ENCODE measurements at places on chromosomes 1 and 21.

GRCh38 chr21:15026370-15026769 lies 38.4 kb downstream of the NRIP1 start:
- no peak for DNase-seq

DNA sequence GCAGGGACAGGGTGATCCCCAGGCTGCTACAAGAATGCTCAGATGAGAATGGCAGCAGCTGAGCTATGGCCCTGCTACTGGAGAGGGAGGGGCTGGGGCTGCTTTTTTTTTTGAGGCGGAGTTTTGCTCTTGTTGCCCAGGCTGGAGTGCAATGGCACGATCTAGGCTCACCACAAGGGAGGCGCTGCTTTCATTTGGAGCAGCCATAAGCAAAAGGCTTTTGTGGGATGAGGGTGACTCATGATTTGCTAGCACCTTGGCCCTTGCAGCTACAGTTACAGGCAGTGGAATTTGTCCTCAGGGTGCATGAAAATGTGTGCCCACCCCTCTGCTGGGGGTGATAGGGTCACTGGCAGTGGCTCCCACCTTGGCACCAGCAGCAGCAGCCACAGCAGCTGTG lies 32.4 kb upstream of the CYP4A22 start:
- no peak for DNase-seq

DNA sequence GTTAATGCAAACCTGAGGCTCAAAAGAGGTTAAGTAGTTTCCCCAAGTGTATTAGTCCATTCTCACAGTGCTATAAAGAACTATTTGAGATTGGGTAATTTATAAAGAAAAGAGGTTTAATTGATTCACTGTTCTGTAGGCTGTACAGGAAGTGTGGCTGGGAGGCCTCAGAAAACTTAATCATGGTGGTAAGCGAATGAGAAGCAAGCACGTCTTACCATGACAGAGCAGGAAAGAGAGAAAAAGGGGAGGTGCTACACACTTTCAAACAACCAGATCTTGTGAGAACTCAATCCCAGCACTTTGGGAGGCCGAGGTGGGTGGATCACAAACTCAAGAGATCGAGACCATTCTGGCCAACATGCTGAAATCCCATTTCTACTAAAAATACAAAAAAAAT lies 38.5 kb upstream of the RXRG start:
- no peak for DNase-seq

DNA sequence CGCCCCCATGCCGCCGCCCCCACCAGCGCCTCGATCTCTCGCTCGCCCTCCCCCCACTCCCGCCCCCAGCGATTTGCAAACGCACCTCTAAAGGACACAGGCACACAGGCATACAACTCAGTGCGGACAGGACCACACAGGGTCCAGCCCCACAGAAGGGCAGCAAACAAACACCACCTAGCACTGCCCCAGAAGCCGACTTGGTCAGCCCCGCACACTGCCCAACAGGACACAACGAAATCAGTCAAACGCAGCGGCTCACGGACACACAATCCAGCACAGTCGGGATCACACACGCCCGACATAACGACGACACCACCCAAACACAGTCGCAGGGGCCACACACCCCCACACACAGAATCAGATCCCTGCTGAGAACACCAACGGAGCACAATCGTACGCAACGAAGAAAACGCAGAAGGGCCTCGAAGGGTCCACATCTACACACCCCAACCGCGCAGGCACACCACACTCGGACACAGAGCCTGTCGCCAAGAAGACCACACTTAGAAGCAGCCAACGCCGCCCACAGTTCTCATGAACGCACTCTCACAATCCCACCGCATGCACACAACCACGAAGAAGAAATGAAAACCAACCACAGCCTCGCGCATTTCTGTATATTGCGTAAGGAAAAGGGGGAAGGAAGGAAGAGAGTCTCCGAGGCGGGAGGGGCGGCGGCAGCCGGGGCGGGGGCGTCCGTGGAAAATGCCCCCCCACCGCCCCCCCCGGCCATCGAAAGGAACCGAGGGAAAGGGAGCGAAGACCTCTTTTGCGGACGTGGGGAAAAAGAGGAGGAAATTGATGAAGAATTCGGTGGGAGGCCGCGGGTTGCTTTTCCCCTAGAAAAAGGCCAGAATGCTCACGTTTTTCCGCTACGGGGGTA lies 481 bp downstream of the TAL1 start:
- DNase-seq = peak; percentile 25

GRCh38 chr1:82634266-82634665 lies 833.5 kb downstream of the ADGRL2 start:
- DNase-seq = no peak

DNA sequence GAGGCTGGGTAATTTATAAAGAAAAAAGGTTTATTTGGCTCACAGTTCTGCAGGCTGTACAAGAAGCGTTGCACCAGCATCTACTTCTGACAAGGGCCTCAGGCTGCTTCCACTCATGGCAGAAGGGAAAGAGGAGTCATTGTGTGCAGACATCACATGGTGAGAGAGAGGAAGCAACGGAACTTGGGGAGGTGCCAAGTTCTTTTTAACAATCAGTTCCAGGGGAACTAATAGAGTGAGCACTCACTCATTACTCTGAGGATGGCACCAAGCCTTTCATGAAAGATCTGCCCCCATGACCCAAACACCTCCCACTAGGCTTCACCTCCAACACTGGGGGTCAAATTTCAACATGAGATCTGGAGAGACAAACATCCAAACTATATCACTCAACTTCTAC lies 77.2 kb downstream of the DDAH1 start:
- DNase-seq = no peak

GRCh38 chr1:161066694-161067093 lies 3.0 kb downstream of the ARHGAP30 start:
- DNase-seq = no peak

GRCh38 chr21:41784456-41785102 lies 17.7 kb upstream of the RIPK4 start:
- DNase-seq = no peak

DNA sequence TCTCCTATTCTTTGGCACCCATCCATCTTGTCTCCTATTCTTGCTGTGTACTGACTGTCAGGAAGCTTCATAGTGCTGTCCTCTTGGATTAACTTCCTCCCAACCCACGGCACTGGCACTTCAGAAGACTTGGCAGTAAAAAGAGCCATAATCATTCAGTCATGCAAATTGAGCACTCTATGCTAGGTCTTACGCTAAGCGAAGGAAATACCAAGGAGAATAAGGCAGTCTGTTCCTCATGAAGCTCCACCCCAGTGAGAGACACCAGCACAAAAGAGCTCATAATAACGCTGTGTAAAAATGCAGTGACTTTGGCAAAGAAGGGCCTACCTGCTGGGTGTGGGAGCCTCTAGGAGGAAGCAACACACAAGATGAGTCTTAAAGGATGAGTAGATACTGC lies 67.1 kb downstream of the GFI1 start:
- DNase-seq = no peak

DNA sequence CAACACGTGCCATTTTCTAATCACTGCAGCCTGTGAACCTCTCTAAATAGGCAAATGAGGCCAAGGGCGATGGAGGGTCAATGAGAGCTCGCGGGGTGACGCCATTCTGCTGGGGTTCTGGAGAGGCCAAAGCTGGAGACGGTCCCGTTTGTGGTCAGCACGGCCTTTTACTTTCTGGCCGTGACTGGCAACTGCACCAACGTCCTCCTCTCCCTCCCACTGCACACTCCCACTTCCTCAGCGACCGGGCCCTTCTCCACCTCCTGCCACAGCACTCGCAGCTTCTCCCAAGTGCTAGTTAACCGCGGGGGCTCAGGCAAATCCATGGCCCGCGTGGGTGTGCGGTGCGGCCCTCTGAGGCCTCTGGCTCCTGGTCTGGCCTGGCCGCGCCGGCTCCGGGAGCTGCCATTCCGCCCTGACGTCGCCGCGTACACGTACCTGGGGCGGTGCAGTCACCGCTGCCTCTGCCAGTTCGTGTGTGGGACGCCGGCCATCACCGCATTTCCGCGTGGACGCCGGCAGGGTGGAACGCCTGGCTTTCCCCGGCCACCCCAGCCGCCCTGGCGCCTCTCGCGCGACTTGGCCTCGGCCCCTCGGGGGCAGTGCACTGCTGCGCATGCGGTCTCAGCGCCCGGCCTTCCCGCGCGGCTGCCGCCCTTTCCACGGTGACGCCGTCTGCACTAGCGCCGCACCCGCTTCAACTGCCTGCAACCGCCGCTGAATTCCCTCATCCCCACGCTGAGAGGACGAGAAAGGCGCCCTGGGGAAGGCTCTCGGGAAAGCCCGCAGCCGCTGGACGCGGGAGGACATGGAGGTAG lies 18.2 kb downstream of the OR2C3 start:
- no peak for DNase-seq
